NCI-H1105 (cell line): ENCODE measurements at places on chromosomes 2 and 18.

GRCh38 chr2:150997702-150998440 lies 263.8 kb downstream of the RBM43 start:
- no peak for DNase-seq

GRCh38 chr18:49968644-49969309 lies 155.4 kb upstream of the ACAA2 start:
- no peak for DNase-seq

DNA sequence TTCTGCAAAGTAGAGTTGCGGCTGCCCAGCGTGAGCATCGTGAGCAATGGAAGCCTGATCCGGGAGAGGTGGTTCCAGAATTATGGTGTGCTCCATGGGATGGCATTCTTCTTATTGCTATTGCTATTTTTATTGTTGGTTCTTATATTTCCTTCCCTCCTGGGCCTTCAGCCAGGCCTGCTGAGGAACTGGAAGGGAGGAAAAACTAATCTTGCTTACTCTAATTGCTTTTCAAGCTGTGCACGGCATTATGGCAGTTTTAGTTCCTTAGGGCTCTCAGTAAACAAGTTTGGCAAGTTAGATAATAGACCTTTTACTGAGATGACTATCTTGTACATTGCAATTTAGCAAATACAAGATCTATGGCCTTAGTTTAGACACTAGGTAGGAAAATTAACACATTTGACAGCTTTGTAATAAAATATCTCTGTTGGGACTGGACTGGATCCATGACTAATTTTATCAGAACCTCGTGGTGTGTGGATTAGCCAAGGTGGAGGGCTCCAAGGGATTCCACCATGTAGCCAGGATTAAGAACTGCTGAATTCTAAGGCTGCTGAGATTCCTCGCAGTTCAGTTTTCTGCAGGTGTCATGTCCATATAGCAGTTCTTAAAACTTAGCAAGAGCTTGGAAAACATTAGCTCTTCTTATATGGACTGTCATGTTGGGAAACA lies 6.0 kb downstream of the RSAD2 start:
- no peak for DNase-seq

DNA sequence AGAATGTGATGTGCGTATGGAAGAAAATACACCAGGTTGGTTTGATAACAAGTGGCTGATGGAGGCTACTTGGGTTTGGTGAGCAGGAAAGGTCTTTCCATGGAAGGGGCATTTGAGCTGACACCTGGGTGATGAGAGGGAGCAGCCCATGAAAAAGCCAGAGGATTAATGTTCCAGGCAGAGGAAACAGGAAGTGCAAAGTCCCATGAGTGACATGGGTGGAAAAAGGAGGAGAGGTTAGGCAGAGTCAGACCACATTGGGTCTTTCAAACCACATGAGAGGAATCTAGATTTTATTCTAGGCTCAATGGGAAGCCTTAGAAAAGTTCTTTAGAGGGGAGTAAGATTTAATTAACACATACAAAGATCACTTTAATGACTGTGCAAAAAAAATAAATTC lies 195.7 kb downstream of the LRATD1 start:
- DNase-seq, result no peak

DNA sequence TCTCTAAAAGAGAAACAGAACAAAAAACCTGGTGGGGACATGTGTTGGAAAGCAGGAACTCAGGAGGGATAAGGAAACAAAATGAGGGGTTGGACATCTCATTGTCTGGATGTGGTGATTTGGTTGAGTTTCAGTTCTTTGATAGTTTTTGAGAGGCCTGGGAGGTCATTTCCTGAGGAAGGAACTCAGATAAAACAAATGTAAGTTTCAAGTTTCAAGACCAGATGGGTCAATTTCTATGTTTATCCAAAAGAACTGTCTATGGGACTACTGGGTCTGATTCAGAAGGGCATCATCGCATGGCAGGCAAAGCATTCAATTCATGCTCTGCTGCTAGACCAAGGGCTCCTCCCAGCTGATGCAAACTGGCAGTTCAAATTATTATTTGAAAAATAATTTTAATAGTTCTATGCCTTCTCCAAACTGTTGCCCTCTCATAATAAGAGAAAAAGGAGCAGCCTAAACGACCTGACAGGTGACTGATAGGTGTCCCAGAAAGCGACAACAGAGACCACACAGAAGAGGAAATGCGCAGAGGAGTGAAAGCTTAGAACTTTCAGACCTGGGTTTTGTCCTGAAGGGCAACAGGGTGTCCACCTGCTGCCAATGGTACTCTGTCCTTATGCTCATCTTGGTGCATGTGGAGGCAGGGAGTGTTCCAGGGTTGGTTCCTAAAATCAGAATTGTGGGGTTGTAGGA lies 39.3 kb upstream of the SH3RF3 start:
- no peak for DNase-seq
